ENCODE measurements at places on chromosomes 7 and 10. TPM values are rescaled to one million over a fixed set of nuclear protein-coding genes. Genes with fewer than 3 reads are reported as not detected.

Gene LHFPL3
- total RNA-seq = not detected

Gene SEMA3A
- total RNA-seq = 1.00 TPM

Gene SPDYE6
- not detected for total RNA-seq

Gene IL6
- total RNA-seq = 5.8 TPM

DNA sequence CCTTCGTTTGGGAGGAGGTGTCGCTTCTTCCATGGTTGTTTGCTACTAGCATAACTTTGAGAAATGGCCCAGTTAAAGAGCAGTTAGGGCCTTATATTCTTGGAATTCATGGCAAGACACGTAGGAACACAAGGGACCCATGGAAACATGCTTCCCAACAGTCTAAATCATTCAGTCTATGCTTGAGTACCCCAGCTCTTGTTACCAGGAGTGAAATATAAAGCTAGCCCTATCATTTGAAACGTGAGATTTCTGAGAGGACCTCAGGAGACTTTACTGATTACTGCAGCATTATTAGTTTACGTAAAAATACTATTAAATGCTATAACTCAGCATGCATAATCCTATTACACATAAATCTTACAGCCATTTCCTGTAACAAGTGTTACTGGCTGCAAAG is 328.6 kb upstream of the CDC14C start:
- DNase-seq = no peak

DNA sequence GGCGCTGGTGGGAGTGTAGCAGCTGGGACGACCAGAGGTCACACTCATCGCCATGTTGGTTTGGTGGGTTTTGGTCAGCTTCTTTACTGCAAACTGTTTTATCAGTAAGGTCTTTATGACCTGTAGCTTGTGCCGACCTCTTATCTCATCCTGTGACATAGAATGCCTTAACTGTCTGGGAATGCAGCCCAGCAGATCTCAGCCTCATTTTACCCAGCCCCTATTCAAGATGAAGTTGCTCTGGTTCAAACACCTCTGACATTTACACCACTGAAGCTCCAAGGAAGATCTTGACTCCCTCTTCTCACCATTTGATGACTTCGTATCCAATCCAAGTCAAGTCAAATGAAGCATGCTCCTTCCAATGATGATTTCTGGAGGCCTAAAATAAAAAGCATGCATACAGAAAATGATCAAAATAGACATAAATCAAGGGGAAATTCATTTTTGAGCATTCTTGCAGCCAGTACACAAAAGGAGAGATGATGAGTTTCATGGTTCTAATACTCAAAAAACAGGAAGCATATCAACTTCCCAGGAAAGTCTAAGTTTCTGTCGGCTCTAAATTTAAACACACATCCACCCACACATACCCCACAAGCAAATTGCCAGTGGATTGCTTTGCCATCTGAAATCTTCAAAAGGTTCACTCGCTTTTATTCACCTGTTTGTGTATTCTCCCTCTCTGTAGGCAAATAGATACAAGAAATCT is 2.4 kb upstream of the PSMG3 start:
- no peak for DNase-seq

Gene TMEM225B
- not detected for total RNA-seq

Gene SPDYE1
- total RNA-seq = 0.13 TPM

DNA sequence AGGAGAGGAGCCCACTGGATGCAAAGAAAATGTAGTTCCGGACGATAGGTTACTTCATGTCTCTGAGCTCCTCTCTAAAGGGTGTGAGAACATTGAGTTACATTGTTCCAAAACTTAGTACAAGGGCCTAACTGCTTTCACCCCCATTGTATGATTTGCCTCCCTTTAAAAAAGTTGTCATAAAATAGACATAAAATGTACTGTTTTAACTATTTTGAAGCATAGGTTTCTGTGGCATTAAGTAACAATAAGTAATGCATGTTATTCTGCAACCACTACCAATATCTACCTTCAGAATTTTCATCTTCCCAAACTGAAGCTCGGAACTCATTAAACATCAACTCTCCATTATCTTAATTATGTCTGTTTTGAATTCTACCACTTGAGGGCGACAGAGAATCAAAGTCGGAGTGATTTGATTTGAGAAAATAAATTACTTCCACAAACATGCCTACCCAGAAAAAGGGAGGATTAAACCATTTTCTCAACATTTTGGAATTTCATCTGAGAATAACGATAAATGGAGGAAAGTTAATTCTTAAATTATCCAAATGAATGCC is 2.7 kb downstream of the IGFBP1 start:
- DNase-seq = no peak

Gene FAM24B
- 0.43 TPM for total RNA-seq

DNA sequence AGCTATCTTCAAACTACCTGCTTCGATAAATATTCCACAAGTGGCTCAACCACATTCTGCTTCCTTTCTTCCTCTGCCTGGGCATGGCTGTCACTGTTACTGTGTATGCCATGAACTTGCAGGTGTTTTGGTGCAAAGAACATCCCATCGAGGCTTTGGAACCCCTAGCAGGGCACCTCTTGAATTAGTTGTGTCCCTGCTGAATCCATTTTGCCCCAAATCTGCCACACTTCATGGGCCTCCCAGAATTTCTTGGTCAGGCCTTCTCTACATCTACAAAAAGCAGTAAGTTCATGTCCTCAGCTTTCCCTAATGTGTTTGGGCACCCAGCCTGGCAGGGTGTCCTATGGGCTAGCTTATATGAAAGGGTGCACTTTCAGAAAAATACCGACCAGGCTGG is 53.6 kb downstream of the AKR1B1 start:
- DNase-seq = no peak

Gene SPDYE5
- total RNA-seq = not detected

Gene ASAH2B
- 3.0 TPM for total RNA-seq

DNA sequence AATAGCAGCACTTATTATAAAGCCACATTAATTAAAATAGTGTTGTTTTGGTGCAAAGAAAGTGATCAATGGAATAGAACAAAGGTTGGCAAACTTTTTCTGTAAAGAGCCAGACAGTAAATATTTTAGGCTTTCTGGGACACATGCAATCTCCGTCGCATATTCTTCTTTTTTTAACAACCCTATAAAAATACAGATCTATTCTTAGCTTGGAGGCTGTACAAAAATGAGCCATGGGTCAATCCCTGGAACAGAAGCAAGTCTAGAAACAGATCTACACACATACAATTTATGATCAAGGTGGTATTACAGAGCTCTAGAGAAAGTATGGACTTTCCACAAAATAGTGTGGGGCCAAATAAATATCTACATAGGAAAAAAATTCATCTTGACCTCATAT is 71.8 kb downstream of the ARHGAP21 start:
- DNase-seq = no peak

Gene TMEM236
- total RNA-seq = 0.54 TPM

DNA sequence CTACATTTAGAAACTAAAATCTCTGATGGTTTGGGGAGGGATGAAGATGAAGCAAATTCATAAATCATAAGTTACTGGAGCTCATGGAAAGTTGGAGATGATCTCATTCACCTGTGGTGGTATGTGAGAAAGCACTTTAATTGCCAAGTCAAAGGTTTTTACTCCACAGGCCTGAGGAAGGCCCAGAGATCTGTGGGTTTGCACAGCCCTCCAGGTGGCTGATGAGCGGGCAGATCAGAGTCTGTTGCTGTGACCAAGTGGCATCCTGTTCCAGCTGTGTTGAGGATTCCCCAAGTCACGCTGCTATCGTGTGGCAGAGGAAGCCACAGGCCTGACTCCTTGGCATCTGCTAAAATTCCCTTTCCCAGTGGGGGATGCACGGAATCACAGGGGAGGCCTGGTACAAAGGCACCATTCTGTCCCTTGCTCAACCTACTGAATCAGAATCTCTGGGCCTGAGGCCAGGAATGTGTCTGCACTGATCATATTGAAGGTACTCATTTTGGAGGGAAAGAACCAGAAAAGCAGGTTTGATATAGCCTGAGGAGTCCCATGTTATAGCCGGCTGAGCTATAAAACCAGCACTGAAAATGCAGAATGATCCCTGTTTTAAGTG is 19.7 kb upstream of the DDC start:
- no peak for DNase-seq

- DNase-seq = no peak
Observed at GRCh38 chr10:95837783-95838182, 70.0 kb upstream of the CC2D2B start.

DNA sequence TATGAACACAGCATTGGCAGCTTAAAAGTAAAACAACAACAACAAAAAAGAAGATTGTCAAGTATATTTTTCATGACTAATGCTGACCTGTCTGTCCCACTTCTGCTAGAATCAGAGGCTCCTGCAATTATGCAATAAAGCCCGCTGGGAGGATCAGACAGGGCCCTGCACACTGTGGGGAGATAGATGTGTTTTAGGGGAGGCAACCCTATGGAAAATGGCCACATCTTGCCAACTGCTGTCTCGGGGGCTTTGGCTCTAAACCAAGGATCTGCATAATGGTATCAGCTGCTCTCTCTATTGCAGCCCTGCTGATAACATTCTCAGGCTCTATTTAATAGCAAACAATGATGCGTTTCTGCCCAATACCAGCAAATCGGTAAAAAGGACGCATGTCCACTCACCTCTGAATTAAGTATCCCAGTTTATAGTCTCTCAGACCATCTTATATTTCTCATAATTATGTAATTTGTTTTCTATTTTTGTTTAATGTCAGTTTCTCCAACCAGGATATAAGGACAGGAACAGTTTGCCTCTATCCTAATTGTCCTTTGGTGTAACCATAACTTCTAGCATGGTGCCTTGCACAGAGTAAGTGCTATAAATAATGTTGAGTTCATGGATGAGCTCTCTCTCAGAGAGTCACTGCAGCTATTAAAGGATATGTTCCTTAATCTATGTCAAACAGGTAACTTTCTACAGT is 15.3 kb upstream of the PRKAR2B start:
- DNase-seq = no peak

- DNase-seq = no peak
Observed at GRCh38 chr10:132787495-132788179, 1.7 kb upstream of the NKX6-2 start.

- no peak for DNase-seq
Observed at GRCh38 chr10:43174969-43175368, 36.7 kb downstream of the CSGALNACT2 start.

Gene AOC1
- 0.43 TPM for total RNA-seq

GRCh38 chr7:55117286-55117685 is 98.5 kb downstream of the EGFR start:
- DNase-seq = no peak

DNA sequence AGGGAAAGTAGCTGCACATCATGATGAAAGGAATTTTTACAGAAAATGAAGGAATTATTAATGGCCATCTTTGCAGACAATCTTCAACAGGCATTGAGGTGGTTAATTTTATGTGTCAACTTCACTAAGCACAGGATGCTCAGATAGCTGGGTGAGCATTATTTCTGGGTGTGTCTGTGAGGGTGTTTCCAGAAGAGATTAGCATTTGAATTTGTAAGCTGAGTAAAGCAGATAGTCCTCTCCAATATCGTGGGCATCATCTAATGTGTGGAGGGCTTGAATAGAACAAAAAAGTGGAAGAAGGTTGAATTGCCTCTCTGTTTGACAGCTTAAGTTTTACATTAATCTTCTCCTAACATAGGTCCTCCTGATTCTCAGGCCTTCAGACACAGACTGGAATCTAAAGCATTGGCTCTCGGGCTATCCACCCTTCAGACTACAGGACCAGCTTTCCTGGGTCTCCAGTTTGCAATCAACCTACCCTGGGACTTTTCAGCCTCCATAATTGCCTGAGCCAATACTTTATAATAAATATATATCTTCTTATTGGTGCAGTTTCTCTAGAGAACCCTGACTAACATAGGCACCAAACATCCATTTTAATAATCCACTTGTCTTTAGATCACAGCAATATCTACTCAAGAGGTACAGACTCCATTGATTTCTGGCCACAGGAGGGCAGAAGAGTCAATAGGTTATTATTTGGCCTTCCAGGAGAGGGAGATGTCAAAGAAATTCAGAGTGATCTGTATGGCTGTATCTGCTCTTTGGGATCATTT is 10.5 kb upstream of the CRPPA start:
- no peak for DNase-seq

DNA sequence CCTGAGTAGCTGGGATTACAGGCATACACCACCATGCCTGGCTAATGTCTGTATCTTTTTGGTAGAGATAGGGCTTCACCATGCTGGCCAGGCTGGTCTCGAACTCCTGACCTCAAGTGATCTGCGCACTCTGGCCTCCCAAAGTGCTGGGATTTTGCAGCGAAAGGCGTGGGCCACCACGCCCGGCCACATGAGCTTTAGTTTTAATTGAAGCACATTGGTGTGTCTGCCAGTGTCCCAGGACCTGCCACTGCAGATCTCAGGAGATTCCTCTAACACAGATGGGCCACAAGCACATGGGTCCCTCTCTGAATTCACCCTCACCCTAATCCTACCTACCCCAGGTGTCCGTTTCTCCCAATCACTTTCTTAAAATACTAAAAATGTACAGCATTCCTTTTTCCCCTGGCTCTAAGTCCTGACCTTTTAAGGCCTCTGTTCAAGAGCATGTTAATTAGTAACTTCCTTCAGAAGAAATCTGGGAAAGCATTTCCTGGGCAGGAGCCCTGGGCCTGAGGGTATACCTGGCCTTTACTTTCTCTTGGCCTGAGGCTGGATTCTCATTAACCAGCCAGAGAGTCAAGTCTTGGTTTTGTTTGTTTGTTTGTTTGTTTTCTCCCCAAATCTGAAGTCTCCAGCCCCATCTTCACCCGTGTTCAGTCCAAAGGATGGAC is 82.6 kb downstream of the PRPF18 start:
- DNase-seq = no peak

Gene SPACDR
- 1.1 TPM for total RNA-seq

Gene EN2
- total RNA-seq = not detected

DNA sequence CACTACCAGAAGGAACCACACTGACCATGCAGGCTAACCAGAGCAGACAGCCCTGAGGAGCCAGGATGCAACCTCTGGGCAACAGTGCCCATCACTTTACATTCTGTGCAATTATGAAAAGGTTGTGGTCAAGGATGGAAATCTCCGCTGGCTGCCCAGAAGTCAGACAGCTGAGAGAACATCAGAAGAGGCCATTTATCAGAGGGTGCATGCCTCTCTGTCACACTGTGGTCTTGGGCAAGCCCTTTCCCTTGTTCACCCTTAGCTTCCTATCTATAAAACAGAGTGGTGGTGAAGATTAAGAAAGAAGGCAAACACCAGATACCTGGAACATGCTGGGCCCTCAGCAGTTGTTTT is 120.7 kb upstream of the GDF10 start:
- no peak for DNase-seq

DNA sequence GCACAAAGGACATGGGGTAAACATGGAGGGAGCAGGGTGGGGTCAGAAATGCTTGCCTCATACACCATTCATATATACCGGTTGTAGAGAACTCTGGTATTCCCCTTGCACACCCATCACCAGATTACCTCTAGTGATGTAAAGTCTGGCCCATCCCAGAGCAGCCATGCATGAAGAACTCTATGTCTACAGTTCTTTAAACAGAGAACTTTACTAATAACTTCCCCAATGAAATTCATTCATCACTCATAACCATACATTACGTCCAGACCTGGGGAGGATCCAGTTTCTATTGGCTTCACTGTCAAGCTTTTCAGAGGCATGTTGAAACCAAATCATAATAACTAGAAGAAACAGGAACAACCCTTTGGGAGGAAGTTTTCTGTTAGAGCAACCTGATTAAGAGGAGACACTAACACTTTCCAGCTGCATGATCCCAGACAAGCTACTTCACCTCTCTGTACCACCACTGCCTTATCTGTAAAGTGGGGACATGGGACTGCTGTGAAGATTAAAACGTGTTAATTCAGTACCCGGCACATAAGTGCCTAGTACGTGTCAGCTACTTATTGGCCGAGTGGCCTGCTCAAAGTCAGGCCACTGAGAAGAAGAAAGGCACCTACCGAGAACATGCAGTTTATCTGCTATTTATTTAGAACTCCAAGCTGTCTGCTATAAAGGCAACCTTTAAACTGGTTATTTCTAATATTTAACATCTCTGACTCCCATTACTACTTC is 59.7 kb downstream of the IGF2BP3 start:
- DNase-seq = no peak

Gene ZNF736
- 6.8 TPM for total RNA-seq

Data from cardiac septum (tissue), 1 donor.